ENCODE measurements at places on chromosomes 2 and 18.
A peak's percentile ranks its signal among the peaks of the same experiment; 100 is the strongest.

- DNase-seq = no peak
Observed at GRCh38 chr2:152826581-152827279, 108.3 kb downstream of the ARL6IP6 start.

GRCh38 chr2:144459286-144459685 lies 60.6 kb downstream of the ZEB2 start:
- DNase-seq = no peak

GRCh38 chr18:61832858-61833257 lies 59.9 kb downstream of the RNF152 start:
- no peak for DNase-seq

DNA sequence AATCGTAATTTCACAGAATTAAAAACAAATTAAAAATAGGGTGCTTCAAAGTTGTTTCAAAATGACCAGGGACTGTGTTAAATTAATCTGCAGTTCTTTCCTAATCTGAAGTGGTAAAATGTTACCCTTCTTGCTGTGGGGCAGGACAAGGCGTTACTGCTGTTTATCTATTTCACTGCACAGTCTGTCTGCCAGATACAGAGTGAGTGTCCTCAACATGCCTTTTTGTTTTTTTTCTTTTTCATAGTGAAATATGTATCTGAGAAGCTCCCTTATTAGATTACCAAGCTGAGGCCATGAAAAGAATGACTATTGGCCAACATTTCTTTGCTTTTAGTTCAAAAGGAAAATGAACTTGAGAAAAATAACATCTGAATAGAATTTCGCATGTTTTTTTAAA lies 38.0 kb downstream of the KCTD1 start:
- no peak for DNase-seq

- no peak for DNase-seq
Observed at GRCh38 chr2:19859565-19859964, 42.2 kb downstream of the TTC32 start.

DNA sequence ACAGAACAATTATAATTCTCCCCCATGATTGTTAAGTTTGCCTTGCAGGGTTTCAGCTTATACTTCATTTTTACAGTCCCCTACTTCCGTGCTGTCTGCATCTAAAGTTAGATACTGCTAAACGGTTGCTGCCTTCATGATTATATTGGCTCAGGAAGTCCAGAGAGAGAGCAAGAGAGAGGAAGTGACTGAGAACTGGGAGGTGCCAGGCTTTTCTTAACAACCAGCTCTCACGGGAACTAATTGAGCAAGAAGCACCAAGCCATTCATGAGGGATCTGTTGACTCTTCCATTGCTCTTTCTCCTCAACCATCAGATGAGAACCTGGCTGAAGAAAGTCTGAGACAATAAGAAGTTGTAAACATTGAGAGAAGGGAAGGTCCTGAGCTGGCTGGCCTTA lies 125.5 kb upstream of the SIX2 start:
- no peak for DNase-seq

GRCh38 chr18:13392029-13392750 lies 173.6 kb downstream of the LDLRAD4 start:
- no peak for DNase-seq

DNA sequence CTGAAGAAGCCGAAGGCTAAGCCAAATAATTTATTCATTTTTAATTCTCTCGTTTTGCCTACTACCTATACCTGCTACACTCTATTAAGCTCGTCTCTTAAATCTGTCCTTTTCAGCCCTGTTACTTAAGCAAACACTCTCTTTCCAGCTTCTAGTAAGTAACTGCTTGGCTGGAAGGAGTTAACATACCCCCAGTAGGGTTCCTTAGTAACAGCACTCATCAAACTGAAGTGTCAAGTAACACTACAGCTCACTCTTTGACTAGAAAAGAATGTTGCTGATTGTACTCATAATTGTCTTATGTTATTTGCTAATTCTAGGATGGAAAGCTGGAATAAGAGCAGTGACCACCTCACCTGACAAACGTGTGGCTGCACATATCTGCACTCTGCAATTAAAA lies 120.0 kb upstream of the SCN7A start:
- peak; percentile 73 for DNase-seq

DNA sequence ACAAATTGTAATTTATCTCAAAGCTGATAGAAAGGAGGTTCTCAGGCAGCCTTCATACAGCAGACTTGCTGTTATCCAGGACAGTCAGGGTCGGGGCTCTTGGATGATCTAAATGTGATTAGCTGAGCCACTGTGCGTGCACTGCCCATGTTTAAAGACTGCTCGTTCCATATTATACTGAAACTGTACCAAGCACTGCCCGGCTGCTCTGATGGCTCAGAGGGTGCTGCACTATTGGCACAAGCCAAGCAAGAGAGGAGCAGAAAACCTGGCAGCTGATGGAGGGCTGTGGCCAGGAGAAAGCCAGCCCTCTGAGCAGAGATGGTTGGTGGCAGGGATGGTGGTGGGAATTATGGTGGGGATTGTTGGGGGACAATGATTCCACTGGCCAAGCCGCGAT lies 63.4 kb downstream of the COL6A3 start:
- DNase-seq = no peak

Measured in DMS79 treated with DMSO at 0.1 percent for 48 hours (cell line).